ENCODE measurements at places on chromosomes 4 and X. TPM values are rescaled to one million over a fixed set of nuclear protein-coding genes. Genes with fewer than 3 reads are reported as not detected.

GRCh38 chrX:77527233-77528001 lies 80.2 kb downstream of the FGF16 start:
- no peak for DNase-seq

GRCh38 chr4:155758481-155759371 lies at the start of gene GUCY1B1:
Gene GUCY1B1, plus strand, starts transcription at chr4:155759021. Its CDS starts 120 bp downstream, at chr4:155759141.
- peak; percentile 85 for DNase-seq

DNA sequence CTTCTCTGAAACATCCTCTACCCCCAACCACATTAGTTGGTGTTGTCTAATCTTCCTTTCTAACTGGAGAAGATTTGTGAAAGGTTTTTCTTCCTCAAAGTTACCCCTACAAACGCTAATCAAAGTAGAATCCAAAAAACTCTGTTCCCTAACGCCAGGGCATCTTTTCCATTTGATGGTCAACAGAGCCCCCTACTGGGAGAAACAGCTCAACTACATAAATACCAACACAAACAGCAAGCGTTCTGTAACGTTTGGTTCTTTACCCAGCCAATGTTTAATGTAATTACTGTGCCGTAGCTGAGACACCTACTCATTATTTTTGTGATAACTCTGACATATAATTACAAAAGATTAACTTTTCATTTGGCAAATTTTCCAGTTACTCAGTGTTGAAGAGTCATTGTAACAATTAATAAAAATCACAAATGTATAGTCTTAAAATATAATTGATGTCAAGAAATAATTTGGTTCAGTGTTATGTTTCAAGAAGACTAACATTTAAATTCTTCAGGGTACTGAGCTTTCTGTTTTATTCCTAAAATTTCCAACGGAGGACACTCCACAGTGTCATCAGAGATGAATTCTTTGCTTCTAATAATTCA lies 94.9 kb upstream of the TBC1D9 start:
- peak; percentile 55 for DNase-seq

DNA sequence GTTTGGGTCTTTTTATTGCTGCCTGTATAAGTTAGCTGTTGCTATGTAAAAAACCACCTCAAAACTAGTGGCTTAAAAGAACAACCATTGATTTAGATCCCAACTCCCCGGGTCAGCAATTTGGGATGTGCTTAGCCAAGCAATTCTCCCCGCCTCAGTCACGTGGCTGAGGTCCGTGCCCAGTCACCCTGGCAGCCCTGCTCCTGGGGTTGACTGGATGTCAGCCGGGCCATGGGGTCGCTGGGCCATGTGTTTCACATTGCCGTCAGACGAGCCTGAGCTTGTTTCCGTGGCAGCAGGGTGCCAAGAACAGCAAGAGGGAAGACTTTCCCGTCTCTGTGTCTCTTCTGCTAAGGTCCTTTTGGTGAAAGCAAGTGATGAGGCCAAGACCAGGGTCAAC lies 345.7 kb upstream of the FAT1 start:
- DNase-seq: no peak

- peak; percentile 21 for DNase-seq
These were observed 2015.9 kb downstream of the PCDH7 start for GRCh38 chr4:32735856-32736590.

DNA sequence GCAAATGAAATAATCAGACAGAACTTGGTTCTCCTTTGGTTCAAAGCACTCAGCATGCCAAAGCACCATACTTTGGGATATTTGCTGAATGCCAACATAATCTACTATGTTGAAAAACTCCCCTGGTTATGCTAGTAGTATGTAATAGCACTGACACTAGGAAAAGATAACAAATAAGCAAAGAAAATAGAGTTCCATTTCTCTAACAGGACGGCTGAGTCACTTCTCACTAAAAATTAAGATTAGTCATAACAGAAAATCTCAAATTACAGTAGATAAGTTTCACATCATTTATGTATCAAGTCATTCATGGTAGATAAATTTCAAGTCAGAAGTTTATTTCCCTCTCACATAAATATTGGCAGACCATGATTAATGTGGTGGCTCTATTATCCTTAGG lies 17.9 kb downstream of the PDHA2 start:
- DNase-seq: peak; percentile 24

DNA sequence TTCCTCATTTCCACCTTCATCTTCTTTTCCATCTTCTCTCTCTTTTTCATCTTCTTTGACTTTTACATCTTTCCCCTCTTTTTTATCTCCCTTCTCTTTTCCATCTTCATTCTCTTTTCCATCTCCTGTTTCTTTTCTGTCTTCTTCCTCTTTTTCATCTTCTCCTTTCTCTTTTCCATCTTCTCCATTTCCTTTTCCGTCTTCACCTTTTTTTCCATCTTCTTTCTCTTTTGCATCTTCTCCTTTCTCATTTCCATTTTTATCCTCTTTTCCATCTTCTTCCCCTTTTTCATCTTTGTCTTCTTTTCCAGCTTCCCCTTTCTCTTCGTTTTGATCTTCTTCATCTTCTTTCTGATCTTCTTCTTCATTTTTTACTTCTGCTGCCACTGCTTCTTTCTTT lies 87.0 kb downstream of the HMGN5 start:
- DNase-seq: no peak

- no peak for DNase-seq
These were observed 25.7 kb downstream of the MAPK10 start for GRCh38 chr4:86334020-86334750.

GRCh38 chrX:108811891-108812290 lies 75.5 kb upstream of the IRS4 start:
- DNase-seq: no peak

DNA sequence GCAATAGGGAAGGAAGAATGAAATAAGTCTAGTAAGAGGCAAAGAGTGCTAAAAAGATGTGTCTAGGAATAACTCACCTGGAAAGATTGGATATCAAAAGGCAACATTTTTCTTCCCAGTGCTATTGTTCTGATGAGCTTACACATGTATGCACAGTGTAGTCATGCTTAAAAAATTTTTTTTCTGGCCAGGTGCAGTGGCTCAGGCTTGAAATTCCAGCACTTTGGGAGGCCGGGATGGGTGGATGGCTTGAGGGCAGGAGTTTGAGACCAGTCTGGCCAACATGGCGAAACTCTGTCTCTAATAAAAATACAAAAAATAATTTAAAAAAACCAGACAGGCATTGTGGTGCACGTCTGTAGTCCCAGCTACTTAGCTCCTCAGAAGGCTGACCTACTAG lies 795.8 kb upstream of the IGFBP7 start:
- no peak for DNase-seq

DNA sequence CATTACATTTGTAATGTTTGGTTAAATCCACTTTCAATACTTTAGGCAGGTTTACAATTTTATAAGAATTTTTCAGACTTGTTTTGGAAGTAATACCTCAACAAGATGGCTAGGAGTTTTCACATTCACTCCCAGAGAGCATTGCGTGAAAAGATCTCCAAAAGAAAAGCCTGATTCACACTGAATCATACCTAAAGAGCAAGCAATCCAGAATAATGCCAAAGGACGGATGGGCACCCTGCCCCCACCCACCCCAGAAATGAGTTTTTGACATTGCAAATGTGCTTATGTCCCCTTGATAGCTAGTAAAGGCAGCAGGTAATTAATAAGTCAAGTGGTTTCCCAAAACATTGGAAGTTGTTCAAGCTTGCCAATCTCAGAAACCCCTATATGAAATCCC lies 557.7 kb upstream of the TENM3 start:
- peak; percentile 75 for DNase-seq

DNA sequence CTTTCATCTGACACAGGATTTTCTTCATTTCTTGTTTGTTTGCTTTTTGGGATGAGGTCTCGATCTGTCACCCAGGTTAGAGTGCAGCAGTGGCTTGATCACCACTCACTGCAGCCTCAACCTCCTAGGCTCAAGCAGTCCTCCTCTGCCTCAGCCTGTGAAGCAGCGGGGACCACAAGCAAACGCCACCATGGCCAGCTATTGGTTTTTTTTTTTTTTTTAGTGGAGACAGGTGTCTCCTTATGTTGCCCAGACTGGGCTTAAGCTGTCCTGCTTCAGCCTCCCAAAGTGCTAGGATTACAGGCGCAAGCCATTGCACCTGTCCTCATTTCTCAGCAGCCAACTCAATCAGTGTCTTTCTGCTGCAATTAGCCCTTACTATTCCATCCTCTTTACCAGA lies 10.3 kb downstream of the SPRY1 start:
- DNase-seq: no peak

GRCh38 chrX:110046971-110047370 lies 44.1 kb downstream of the TMEM164 start:
- DNase-seq: no peak

GRCh38 chrX:120408168-120408567 lies 46.3 kb downstream of the ATP1B4 start:
- DNase-seq: no peak

DNA sequence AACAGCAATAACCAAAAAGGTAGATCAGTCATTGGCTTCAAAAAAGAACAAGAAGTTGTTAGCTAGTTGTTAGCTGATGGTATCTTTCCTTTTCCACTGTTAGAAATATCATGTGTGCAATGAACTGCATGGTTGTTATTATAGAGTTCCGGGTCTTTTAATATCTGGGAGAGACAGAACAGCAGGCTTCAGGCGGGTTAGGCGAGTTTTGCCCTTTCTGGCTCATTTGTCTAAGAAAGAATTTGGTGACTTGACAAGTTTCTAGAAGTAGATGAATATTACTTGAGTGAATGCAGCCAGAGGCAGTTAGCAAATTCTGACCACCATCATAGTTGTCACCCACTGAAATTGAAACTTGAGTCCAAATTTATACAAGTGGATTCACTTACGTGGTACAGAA lies 88.9 kb upstream of the MID1 start:
- no peak for DNase-seq

The PNMA6F gene
- not detected for total RNA-seq

The CDX4 gene
- total RNA-seq: not detected

The TREX2 gene
- 1.6 TPM for total RNA-seq

The IL15 gene
- 8.1 TPM for total RNA-seq

The RNF212 gene
- total RNA-seq: 25.2 TPM

The BEX5 gene
- total RNA-seq: 1.4 TPM

The PPEF2 gene
- not detected for total RNA-seq
